ENCODE measurements at places on chromosomes 1 and 21.

GRCh38 chr21:26120828-26121227 lies 49.7 kb downstream of the APP start:
- no peak for DNase-seq

GRCh38 chr1:87972811-87973210 lies 644.1 kb downstream of the LMO4 start:
- no peak for DNase-seq

GRCh38 chr1:111958851-111959250 lies 30.6 kb downstream of the KCND3 start:
- no peak for DNase-seq

- DNase-seq = no peak
Observed at GRCh38 chr21:39085843-39086405, 97.3 kb downstream of the PSMG1 start.

DNA sequence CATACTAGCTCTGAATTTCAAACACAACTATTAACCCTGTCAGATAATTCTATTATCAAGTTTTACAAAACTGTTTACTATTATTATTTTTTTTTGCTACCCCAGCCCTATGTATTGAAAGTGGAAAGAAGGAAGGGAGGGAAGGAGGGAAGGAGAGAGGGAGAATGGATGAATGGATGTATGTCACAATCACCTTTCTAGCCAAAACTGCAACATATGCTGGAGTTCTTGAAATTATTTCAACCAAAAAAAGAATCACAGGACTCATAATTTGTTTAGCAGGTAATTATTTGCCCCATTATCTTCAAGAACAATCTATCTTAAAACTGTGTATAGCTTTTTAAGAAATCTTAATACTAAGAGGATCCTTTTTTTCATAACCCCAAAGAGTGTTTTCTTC lies 5.4 kb downstream of the NRIP1 start:
- no peak for DNase-seq

GRCh38 chr1:33256471-33257206 lies at the start of gene ZNF362:
ZNF362 (plus strand) TSS chr1:33256492; CDS start chr1:33270575, 14,083 bp downstream.
- peak; percentile 88 for DNase-seq

GRCh38 chr1:77378723-77379535 lies 97.1 kb downstream of the AK5 start:
- DNase-seq = no peak

DNA sequence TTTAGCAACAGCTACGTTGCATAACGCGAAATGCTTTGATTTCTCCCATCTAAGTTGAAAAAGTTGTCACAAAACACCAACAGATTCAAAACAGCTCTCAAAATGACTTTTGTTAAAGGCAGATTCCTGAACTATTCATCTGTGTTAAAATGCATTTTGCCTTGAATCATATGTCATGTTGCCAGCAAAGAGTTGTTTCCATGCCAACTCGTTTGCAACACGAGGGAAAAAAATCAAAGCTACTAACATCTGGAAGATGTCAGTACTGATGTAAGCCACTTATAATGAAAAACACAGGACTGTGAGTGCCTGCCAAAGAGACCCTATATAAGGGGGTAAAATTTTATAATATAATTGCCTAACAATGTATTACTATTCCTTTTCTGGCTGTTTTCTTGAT lies 182.7 kb upstream of the PTBP2 start:
- DNase-seq = no peak

DNA sequence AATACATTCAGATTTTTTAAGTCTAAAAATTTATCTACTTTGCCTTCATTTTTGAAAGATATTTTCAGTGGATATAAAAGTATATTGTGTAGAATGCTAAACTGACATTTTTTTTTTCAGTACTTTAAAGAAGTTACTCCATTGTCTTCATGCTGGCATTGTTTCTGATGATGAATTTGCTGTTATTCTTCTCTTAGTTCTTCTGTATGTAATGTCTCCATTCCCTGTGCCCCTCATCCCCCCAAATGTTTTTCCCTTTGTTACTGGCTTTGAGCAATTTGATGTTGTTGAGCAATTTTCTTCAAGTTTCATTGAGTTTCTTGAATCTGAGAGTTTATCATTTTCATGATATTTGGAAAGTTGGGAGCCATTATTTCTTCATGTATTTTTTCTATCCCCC lies 20.8 kb upstream of the VANGL1 start:
- no peak for DNase-seq

DNA sequence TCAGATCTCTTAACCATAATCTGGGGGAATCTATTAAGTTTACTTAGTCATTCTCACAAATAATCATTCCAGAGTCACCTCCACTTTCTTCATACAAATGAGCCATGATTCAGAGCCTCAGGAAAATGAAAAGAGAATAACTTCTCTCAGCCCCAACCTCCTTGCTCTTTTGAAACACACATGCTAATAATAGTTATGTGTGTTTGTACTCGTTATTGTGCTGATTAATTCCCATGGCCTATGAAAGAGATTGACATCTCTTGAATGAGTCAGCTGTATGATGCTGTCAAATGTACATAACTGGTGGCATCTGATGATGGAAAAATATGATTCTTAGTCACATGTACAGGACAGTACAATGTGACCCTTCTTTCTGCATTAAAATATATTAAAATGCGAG lies 41.5 kb downstream of the DTL start:
- no peak for DNase-seq

- no peak for DNase-seq
Observed at GRCh38 chr1:86596741-86597290, 49.9 kb downstream of the CLCA4 start.

GRCh38 chr1:17594690-17595601 lies 55.4 kb downstream of the ARHGEF10L start:
- DNase-seq = no peak

DNA sequence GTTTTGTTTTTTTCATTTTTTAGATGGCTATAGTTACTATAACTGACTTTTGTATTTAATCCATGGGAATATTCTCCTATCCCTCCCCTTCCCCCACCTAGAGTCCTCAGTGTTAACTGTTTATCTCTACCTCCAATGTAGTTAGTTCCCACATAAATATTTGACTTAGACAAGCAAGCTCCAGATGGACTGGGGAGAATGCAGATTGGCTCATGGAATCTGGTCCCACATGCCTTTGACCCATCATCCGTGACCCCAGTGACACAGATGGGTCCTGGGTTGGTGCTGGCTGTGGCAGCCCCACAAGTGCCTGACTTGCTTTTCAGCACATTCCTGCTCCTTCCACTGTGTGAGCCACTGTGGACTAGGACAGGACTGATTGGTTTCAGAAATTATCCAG lies 41.8 kb downstream of the ATP2B4 start:
- DNase-seq = no peak

GRCh38 chr1:42206164-42206563 lies 41.6 kb upstream of the GUCA2A start:
- no peak for DNase-seq

DNA sequence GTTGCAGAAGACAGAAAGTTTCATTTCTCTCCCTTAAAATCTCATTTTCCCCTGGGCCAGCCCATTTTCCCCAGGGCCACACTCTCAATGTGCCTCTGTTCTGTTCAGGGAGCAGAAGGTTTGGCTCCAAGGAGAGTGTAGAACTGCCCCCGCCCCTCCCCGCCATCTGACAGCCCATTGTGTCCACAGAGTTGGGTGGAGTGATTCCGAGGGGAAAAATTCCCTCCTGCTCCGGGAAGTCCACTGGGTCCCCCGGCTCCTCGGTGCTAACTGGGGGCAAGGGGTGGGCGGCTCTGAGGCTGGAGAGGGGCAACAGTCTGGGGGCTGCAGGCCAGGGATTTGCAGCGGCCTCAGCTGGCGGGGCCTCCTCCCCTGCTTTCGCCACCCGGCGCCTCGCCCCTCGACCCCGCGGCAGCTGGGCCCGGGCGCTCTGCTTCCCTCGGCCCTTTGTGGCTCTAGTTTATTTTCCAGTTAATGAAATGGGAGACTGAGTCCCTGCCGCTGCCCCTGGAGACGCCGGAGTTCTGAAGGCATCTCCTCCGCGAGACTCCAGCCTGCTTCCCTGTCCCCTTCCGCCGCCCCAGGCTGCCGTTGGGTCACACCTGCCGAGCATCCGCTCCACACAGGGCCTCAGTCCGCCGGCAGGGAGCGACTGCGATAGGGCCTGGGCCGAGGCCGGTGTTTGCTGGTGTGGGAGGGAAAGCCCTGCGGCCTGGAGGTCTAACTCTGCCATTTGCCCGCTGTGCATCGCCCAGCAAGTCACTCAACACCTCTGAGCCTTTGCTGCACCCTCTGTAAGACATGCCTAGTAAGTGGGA lies 14.7 kb upstream of the KIRREL1 start:
- DNase-seq = no peak

DNA sequence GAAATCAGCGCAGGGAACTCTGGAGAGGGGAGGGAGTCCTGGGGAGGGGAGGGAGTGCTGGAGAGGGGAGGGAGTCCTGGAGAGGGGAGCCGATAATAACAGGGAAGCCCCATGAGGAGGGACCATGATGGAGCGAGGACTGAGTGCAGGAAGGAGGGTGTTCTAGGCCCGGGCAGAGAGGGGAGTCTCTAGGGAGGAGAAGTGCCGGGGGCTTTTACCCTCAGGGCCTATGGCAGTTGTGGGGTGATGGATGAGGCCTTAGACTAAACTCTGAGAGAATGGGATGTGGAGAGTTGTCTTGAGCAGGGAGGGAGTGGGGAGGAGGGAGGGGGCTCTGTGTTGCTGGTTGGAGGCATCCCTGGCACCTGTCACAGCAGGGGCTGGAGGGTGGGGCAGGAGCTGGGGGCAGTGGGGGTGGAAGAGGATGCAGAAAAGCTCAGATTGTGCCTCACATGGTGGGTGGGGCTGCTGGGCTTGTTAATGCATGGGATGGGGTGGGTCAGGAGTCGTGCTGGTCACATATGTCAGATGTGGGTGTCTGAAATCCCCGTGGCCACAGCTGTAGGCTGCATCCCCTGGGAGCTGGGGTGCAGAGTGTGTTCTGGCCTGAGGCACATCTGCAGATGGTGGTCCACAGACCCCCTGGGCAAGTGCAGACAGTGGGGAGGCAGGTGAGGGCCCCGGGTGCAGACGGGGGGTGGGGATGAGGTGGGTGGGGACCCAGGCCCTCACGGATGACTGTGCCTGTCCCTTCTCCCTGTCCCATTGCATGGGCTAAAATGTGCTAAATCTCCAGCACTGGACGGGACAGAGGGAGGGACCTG lies 88.4 kb upstream of the COL6A1 start:
- no peak for DNase-seq

DNA sequence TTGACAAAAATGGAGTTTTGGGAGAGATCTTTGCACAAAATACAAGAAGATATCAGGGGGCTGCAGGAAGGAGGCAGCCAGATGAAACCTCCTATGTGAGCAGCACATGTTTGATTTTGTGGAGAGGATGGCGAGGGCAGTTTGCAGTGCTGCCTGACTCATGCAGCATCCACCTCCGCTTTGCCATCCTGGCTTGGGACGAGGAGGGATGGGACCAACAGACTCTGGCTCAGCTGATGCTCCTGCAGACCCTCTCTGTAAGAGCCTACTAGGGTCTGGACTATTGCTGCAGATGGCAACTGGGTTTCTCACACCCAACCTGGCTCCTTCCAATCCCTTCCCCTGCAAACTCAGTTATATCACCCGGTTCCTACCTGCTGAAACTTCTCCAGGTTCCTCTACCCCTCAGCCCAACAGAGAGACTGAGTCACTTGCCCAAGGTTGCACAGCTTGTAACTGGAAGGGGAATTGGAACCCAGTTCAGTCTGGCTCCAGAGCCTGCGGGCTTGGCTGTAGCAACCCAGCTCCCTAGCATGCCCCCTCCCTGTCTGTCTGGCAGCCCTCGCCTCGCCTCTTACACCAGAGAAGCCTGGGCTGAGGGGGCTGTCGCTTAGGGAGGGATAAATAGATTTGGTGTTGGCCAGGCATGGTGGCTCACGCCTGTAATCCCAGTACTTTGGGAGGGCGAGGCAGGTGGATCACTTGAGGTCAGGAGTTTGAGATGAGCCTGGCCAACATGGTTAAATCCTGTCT lies 205.8 kb downstream of the PTPRU start:
- no peak for DNase-seq

- no peak for DNase-seq
Observed at GRCh38 chr1:3086272-3086974, 17.4 kb downstream of the PRDM16 start.

GRCh38 chr1:56370513-56370912 lies 208.8 kb downstream of the PLPP3 start:
- no peak for DNase-seq

DNA sequence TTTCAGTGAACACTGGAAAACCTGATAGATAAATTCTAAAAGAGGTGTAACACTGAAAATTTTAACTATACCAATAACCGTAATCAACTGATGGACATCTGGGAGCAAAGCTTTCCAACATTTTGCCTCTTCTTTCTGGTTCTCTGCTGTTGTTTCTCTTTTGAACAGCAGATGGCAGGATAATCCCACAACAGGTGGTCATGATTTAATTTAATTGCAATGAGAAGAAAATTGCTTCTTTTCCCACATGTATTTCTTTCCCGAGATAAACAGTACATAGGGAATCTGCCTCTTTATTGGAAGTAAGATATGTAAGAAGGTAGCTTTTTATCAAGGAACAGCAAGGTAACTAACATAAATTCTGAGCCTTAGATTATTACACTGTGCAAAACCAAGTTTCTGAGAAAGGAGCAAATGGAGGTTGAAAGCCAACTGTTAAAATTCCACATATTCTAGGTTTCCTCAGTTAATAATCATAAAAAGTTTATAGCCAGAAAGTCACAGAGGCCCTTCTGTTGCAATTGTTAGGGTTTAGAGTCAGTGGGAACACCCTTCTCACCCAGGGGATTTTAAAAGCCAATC lies 72.9 kb downstream of the RPS6KA1 start:
- DNase-seq = peak; percentile 52

DNA sequence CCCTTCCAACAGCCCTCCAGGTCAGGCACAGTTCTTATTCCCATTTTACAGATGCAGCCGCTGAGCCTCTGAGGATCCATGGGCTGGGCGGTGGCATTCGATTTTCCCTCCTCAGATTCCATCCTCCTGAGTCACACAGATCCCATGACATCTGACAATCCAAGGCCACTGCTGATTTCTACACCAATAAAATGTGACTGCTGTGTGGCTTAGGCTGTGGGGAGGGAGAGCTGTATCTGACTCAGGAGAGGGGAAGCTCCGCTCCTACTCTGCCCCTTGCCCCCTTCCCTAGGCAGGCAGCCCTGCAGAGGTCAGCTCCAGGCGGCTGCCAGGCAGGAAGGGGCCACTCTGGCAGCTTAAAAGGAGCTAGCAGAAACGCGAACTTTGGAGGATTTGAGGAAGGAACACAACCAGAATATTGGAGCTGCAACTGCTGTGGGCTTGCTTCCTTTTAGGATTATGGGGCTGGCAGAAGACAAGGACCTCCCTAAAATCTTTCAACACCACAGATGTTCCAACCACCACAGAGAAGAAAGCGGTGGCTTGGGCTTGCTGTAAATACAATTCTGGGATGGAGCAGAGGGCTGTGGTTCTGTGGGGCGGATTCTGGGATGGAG lies 50.0 kb downstream of the MRPL37 start:
- peak; percentile 66 for DNase-seq

GRCh38 chr1:109425391-109426280 lies 612 bp downstream of the PSMA5 start:
- DNase-seq = peak; percentile 59

GRCh38 chr1:51570063-51570710 lies 46.7 kb upstream of the OSBPL9 start:
- DNase-seq = no peak

- DNase-seq = no peak
Observed at GRCh38 chr21:36232641-36233040, 76.0 kb downstream of the DOP1B start.

Measured in HepG2 (cell line).